ENCODE measurements at places on chromosomes 1 and 21. TPM values are rescaled to one million over a fixed set of nuclear protein-coding genes. Genes with fewer than 3 reads are reported as not detected.

Gene OR2T2
- not detected for total RNA-seq

DNA sequence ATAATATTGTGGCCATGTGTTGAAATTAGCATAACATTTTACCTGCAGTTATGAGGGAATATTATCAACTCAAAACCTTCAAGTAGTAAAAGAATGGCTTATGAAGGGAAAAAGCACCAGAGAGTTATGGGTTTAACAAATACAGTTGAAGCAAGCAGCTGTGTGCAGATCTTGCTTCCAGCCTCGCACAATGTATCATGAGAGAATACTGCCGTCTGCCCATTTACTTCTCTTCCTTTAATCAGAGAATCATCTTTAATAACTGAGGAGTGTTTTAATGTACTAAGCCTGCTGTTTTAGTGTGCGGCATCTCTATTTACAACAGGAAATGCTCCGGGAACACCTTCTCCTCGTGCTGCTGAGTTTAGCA, 120.9 kb downstream of the ATG4C start:
- no peak for DNase-seq

DNA sequence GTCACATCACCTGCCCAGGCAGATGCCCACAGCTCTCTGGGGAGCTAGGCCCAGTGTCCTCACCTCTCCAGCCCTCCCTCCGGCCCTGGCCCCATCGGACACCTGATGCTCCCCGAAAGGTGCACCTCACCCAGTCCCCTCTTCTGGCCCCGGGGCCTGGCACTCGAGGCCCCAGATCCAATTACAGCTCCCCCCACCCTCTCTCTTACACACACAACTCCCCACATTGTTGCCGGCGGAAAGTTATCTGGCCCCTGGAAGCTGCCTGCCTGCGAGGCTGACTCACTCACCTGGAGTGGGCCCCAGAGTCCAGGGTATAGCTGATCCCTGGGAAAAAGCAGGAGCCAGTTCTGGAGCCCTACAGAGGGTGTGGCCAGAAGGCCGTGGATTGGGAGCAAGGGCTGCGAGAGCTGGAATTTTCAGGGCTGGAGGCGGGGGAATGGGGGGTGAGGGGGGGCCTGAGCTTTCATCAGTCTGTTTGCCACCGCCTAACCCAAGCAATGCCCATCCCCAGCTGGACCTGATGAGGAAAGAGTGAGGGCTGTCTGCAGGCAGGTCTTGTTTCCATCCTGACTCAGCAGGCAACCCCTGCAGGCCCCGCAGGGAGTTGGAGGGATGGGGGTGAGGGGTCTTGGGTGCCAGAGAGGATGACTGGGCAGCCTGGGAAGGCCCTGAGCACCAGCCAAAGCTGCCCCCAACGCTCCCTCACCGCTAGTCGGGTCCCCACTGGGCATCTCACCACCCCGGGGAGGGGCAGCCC, 948 bp downstream of the FBXO2 start:
- no peak for DNase-seq

DNA sequence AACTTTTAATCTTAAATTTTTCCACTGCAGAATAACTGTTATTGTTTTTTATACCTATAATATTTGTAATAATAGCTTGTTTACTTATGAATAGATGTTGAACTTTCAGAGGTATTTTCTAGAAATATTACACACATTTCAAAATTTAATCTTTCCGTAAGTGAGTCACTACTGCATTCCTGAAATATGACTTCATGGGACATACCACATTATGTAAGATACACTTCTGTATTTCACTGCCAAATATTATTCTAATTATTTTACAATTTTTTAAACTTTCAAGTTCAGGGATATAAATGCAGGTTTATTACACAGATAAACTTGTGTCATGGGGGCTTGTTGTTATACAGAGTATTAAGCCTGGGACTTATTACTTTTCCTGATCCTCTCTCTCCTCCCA, 2220.5 kb downstream of the NCAM2 start:
- no peak for DNase-seq

DNA sequence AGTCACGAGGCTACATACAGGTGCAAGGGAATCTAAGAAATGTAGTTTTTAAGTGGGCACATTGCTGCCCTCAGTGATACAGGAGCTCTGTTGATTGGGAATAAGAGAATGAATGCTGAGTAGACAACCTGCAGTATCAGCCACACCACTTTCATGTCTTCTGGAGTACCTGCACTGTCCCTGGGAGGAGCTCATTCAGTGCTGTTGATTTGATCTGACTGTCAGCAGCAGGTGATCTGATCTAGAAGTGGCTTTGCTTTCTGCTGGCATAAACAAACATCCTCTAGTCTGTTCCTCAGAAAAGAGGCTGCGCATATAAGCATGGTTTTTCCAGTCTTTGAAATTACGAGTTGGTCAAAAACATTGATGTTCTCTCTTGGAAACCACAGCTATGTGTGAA, 35.5 kb upstream of the LRRC52 start:
- no peak for DNase-seq

Data from lung microvascular endothelial cell (primary cell).